AG04450 (cell line): ENCODE measurements at places on chromosomes 13 and 19.

- DNase-seq, result no peak
Measured at GRCh38 chr19:49468199-49468598, 5.8 kb upstream of the FLT3LG start.

DNA sequence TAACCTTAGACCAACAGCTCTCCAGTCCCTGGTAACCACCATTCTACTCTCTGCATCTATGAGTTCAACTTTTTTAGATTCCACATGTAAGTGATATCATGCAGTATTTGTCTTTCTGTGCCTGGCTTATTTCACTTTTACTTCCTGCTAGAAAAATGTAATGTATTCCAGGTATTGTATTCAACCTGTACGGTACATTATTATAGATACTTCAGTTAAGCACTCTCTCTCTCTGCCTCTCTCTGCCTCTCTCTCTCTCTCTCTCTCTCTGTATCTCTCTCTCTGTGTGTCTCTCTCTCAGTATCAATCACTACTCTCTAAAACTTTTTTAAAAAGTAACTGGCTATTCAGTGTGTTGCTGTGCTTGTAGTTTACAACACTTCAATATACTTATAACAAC lies 8.4 kb downstream of the DACH1 start:
- DNase-seq, result no peak

- DNase-seq, result no peak
Measured at GRCh38 chr13:20101467-20102316, 59.2 kb downstream of the GJA3 start.

GRCh38 chr13:23588666-23589065 lies 18.5 kb downstream of the TNFRSF19 start:
- no peak for DNase-seq

GRCh38 chr13:39516096-39516495 lies 86.9 kb downstream of the LHFPL6 start:
- no peak for DNase-seq
